Activated B cell treated with CpG ODN at 0.5 μM for 24 hours (primary cell): ENCODE measurements at places on chromosomes 1 and 21.

DNA sequence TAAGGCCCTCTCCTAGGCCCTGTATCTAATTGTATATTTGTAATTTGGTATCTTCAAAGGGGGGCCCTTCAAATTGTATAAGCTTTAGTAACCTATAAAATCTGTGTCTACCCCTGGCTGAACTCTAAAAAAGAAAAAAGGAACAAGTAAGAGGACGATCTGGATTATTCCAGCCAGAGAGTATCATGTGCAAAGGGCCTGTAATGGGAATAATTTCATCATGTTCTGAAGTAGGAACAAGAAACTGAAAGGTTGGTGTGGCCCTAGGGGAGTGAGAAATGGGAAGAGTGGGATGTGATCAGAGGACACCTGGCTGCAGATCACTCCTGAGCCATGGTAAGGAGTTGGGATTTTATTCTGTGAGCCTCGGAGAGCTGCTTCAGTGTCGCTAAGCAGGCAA lies 14.7 kb downstream of the PTAFR start:
- no peak for DNase-seq

- DNase-seq, result no peak
These were observed 411.6 kb downstream of the MATN1 start for GRCh38 chr1:30311749-30312148.

DNA sequence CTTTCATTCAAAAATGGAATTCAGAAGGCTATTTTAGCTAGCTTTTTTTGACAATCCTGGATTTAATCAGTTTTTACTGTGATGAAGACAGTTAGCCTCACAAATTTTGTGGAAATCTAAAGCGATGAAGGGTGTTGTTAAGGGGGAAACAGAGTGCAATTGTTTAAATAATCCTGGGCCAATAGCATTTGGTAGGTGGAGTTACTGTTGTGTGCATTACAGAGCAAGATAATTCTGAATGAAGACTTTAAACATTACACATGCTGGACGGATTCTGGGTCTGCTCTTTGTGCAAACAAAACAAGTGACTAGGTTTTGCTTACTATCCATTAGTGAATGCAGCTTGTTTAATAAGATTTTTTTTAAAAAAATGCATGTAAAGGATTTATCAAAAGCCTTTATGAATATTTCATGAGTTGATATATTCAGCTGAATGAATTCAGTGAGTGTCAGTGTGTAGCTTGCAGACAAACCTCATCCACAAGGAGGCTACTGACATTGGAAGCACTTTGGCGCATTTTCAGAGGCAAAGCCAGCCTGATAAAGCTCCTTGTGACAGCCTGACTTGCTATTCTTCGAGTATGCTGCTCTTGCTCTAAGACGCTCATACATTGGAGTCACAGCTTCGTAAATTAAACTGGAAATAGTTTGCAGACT lies 199.6 kb downstream of the PDE4B start:
- no peak for DNase-seq

DNA sequence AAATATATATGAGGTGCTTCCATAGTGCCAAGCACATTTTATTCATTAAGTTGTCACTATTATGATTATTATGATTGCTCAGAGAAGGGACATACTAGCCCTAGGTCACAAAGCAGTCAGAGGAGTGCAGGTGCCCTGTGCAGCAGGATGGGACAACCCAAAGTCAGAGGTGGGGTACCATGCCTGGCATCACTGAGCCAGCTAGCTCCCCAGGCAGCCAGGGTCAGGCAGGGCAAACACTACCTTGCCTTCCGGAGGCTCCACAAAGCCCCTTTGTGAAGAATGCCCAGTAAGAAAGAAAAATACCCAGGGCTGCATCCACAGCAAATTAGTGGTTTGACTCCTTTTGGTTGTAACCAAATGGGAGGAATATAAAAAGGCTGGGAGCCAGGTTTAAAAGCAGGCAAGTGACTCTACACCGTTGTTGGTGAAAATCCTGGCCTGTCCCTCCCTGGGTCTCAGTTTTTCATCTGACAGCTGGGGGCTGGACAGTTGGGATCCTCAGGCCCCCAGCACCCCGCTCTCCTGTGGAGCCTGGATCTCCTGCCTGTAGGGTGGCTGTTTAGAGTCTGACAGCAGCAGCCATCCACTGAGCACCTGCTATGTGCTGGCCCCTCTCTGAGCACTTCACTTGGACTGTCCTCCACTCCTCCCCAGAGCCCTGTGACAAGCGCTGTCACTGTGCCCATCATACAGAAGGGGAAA lies 98.8 kb downstream of the GLIS1 start:
- DNase-seq, result no peak

DNA sequence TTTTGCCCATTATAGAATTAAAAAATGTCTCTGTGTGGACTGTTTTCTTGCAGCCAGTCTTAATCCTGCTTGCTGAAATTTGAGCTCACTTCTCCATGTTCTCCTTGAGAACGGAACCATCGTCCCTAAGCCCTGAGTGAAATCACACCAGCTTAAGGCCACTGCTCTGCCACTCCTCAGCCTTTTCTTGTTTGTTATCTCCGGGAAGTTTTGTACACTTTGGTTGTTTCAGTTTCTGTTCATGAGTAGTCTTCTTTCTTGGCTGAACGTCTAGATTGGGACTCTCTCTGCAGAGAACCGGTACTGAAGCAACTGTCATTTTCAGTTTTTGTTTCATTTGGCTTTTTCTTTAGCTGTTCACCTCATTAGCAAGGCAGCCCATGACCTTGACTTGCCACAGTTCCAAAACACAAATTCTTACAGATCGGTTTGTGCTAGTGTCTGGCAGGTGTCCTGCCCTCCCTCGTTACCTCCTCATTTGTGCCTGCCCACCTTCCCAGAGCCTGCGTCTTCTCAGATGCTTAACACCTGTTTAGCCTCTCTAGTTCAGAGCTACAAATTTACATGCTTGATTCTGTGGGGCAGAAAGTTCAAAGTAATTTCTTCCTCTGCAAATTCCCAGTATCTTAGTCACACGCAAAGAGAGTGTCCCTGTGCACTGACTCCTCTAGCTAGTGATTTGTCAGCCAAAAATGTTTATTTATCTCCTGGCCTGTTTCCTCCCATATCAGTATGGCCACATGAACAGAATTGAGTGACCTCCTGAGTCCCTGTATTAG lies 12.4 kb downstream of the PSEN2 start:
- DNase-seq, result no peak
